ENCODE measurements at places on chromosomes 4 and X. TPM values are rescaled to one million over a fixed set of nuclear protein-coding genes. Genes with fewer than 3 reads are reported as not detected.

DNA sequence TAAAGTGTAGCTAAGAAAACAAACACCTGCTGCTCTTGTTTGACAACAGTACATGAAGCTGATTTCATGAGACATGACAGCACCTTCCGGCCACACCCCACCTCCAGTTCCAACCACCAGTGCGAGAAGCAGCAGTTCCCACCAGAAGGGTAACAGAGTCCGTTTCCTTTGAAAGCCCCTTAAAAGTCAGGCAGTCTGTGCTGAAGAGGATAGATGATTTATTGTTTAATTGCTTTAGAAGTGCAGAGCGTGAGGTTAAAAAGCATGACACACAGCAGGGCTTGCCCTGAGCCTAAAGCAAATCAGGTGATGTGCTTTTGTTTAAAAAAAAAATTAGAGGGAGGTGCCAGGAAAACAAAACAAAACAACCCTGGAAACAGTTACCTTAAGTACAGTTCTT is 82.6 kb downstream of the HADH start:
- peak; percentile 46 for DNase-seq
- H3K36me3 ChIP-seq = no peaks in the 10 kb centered on the region
- no peaks in the 10 kb centered on the region for H3K27me3 ChIP-seq
- H3K27ac ChIP-seq = no peak overlapping the region
- no peaks in the 10 kb centered on the region for H3K4me1 ChIP-seq
- no peak overlapping the region for H3K4me3 ChIP-seq

The SHISA3 gene
- 1.1 TPM for total RNA-seq

DNA sequence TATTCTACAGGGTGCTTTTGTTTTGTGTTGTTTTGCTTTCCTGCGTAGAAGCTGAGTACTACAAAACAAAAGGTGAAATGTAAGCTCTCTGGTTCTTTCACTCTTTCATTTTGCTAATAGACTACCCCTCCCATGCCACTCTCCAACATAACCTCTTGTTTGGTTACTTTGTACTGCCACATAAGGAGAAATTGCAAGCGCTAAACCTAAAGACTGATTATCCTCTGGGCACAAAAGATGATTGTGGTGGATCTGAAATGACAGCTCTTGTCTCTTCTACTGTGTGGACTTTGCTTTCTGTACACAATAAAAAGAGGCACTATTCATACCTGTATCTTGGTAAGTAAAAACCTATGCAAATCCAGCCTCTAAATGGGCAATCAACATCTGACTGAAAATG is 5.3 kb downstream of the MBNL3 start:
- DNase-seq = no peak
- H3K4me3 ChIP-seq = no peak overlapping the region
- H3K27ac ChIP-seq = no peak overlapping the region
- no peaks in the 10 kb centered on the region for H3K36me3 ChIP-seq
- peaks cover 59% of the 10 kb centered on the region for H3K4me1 ChIP-seq

- H3K27ac ChIP-seq = no peak overlapping the region
- no peaks in the 10 kb centered on the region for H3K4me1 ChIP-seq
- DNase-seq = no peak
- no peaks in the 10 kb centered on the region for H3K36me3 ChIP-seq
- no peak overlapping the region for H3K4me3 ChIP-seq
These were observed 447.5 kb upstream of the PITX2 start for GRCh38 chr4:111070390-111070789.

DNA sequence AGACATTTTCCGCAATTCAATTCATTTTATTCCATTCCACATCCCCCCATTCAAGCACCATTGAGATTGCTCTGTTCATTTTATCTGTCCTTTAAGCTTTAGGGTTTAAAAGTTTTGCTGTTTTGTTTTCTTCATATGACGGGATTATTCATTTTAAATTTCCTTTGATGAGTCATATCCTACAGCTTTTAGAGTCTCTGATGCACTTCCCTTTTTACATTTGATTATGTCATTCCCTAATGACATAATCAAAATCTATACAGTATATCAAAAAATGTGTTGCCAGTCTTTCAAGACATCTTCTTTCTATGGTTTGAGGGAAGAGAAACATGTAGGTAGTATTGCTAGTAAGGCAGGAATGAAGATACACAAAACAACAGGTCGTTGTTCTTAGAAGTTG is 456.3 kb downstream of the PDGFC start:
- no peak overlapping the region for H3K4me3 ChIP-seq
- H3K4me1 ChIP-seq = no peaks in the 10 kb centered on the region
- no peaks in the 10 kb centered on the region for H3K27me3 ChIP-seq

DNA sequence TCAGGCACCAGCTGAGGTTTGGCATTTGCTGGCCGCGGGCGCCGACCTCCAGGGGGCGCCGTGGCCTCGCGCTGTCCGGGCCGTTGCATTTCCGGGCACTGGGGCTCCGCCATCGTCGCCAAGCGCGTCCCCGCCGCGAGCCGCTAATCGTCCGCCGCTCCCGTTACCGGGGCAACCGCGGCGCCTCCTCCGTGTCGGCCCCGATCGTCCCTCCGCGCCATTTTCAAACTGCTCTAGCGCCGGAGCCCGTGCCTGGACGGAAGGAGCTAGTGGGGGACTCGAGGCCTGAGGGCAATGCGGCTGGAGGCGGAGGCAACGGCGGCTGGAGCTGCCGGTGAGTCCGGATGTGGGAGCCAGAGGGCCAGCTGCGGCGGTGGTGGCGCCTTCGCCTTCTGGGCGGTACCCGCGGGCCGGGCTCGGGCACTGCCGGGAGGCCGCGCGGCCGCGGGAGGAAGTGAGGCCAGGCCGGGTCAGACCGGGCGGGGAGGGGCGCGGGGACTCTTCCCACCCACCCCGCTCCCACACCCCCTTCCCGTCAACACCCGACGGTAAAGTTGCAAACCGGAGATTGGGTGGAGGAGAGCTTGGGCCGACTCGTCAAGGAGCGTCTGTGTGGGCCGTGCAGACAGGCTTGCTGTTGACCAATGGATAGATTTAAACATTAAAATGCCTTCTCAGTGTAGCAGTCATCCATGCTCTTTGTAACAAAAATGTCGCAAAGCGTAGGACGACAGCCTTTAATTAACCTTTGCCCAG is at the start of gene CEP135:
TSS of gene CEP135 (plus strand) at position 220 of the 756 bp plus-strand sequence. CDS start 3,186 bp downstream, outside the sequence.
- peak; percentile 96 for DNase-seq
- H3K27me3 ChIP-seq = no peaks in the 10 kb centered on the region
- H3K36me3 ChIP-seq = no peaks in the 10 kb centered on the region
- peak within 1 kb of the TSS; percentile 93 for H3K27ac ChIP-seq

DNA sequence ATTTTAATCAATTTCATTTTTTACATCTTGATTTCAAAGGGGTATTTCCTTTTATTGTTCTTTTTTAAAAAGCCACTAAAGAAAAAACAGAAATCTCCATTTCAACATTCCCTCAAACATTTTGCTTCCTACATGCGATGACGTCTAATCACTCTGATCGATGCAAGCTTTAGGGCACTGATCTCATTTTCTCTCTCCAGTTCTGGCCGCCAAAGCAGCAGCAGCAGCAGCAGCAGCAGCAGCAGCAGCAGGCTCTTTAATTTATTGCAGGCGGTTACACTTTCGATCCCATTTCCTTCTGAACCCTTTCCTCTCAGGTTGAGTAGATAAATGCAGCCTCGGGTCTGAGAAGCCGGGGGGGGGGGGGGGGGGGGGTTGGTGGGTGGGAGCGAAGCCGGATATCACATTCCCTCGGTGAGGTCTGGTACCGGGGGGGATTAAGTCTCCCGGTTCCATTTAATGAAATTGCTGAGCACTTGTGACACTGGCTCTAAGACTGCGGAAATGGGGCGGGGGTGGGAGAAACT is 3.4 kb upstream of the PCDH7 start:
- peaks cover 47% of the 10 kb centered on the region for H3K27me3 ChIP-seq
- peaks cover 16% of the 10 kb centered on the region for H3K4me1 ChIP-seq
- peak overlapping the region; percentile 67 for H3K27ac ChIP-seq

GRCh38 chr4:108979759-108980158 is 216.9 kb upstream of the ETNPPL start:
- H3K4me3 ChIP-seq = no peak overlapping the region
- no peak overlapping the region for H3K27ac ChIP-seq
- no peak for DNase-seq
- no peaks in the 10 kb centered on the region for H3K27me3 ChIP-seq
- no peaks in the 10 kb centered on the region for H3K36me3 ChIP-seq

- no peaks in the 10 kb centered on the region for H3K27me3 ChIP-seq
- H3K4me1 ChIP-seq = no peaks in the 10 kb centered on the region
- no peak for DNase-seq
- no peaks in the 10 kb centered on the region for H3K36me3 ChIP-seq
- H3K4me3 ChIP-seq = no peak overlapping the region
These were observed 541.9 kb upstream of the BOD1L1 start for GRCh38 chr4:14169460-14169859.

DNA sequence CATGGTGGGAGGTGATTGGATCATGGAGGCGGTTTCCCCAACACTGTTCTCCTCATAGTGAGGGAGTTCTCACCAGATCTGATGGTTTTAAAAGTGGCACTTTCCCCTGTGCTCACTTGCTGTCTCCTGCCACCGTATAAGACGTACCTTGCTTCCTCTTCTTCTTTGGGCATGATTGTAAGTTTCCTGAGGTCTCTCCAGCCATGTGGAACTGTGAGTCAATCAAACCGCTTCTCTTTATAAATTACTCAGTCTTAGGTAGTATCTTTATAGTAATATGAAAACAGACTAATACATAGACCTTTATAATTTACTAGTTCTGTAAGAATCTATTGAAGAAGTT is 82.5 kb upstream of the PITX2 start:
- H3K36me3 ChIP-seq = no peaks in the 10 kb centered on the region
- H3K27me3 ChIP-seq = no peaks in the 10 kb centered on the region
- DNase-seq = no peak

DNA sequence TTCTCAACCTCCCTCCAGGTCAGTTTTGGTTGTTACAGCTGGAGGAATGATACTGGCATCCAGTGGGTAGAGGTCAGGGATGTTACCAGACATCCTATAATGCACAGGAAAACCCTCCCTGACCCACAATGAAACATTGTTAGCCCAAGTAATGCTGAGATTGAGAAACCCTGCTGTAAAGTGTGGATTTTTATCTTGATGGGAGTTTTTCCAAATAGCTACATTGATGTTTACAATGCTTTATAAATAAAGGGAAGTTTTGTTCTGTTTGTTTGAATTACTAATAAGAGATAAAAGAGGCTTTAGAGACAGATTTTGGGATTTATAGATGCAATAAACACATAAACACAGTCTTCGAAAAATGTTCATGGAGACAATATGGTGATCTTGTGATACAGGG is 194.0 kb upstream of the NUDT6 start:
- DNase-seq = no peak
- H3K36me3 ChIP-seq = no peaks in the 10 kb centered on the region
- no peak overlapping the region for H3K4me3 ChIP-seq
- no peak overlapping the region for H3K27ac ChIP-seq

- no peaks in the 10 kb centered on the region for H3K36me3 ChIP-seq
- H3K4me3 ChIP-seq = no peak overlapping the region
- H3K4me1 ChIP-seq = no peaks in the 10 kb centered on the region
- peak; percentile 29 for DNase-seq
These were observed 25.5 kb downstream of the BBS12 start for GRCh38 chr4:122758033-122758432.

The PPEF2 gene
- not detected for total RNA-seq

The CT83 gene
- not detected for total RNA-seq

DNA sequence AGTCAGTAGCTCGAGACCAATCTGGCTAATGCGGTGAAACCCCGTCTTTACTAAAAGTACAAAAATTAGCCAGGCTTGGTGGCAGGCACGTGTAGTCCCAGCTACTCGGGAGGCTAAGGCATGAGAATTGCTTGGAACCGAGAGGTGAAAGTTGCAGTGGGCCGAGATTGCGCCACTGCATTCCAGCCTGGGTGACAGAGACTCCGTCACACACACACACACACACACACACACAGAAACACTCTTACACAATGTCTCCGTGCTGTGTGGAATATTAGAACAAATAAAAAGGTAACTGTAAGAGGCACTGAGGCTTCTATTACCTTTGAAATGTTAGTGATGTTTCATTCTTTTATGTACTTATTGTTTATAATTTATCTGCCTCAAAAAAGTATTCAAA is 326.6 kb downstream of the GPAT3 start:
- H3K36me3 ChIP-seq = no peaks in the 10 kb centered on the region
- no peak for DNase-seq
- no peak overlapping the region for H3K27ac ChIP-seq
- H3K27me3 ChIP-seq = no peaks in the 10 kb centered on the region

DNA sequence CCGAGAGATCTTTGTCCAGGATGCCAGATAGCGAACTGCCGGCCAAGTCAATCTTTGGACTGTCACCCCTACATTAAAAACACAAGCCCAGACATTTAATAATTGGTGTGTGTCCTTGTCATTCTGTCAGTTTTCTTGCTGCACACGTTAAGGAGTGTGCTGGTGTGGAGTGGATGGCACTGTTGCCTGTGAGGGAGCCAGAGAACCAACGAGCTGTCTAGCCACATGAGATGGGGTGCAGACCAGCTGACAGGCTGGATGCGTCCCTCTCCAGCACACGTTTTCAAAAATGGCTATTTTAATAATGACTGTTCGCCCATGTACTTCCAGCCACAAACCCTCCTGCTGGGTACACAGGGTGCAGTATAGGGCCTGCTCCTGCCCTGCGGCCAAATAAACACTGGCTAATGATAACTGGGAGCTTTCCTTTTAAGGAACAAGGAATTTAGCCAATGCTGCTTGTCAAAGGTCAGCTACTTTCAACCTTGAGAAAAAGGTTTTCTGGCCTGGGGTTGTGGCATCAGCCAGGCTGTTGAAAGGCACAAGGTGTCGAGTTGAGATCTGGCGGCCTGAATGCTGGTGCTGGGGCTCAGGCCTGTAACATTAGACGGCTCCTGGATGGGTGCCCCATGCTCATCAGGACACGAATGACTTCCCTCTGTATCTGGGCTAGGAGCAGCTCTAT is 54.0 kb upstream of the MAP3K15 start:
- no peak overlapping the region for H3K27ac ChIP-seq
- no peaks in the 10 kb centered on the region for H3K4me1 ChIP-seq
- no peak for DNase-seq
- H3K4me3 ChIP-seq = no peak overlapping the region
- H3K27me3 ChIP-seq = no peaks in the 10 kb centered on the region

DNA sequence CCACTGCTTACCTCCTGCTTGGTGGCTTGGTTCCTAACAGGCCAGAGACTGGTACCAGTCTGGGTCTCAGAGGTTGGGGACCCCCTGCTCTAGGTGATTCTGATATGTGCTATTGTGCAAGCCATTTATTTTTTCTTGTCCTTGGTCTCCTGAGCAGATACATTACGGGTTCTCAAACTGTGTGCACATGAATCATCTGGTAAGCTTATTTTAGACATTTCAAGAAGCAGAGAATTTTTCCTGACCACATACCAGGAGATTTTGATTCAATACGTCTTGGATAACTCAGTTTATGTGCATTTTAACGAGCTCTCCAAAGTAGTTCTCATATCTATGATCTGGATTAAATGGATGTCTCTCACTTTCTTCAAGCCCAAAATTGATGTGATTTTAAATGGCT is 77.2 kb downstream of the FHIP1A start:
- H3K27ac ChIP-seq = no peak overlapping the region
- H3K36me3 ChIP-seq = no peaks in the 10 kb centered on the region
- H3K4me3 ChIP-seq = no peak overlapping the region
